ENCODE measurements at places on chromosomes 2 and 18. TPM values are rescaled to one million over a fixed set of nuclear protein-coding genes. Genes with fewer than 3 reads are reported as not detected.

DNA sequence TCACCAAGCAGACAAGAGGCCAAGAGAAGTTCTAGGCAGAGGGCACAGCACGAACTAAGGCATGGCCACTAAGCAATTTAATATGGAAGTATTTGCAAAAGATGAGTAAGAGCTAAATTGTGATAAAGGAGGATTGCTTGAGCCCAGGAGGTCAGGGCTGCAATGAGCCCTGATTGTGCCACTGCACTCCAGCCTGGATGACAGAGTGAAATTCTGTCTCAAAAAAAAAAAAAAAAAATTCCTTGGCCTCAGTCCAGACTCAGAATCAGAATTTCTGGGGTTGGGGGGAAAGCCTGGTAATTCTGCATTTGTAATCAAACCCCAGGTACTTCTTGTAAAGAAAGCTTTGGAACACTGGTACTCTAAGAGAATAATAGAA lies 46.8 kb upstream of the RTN4 start:
- H3K4me3 ChIP-seq = no peak overlapping the region
- no peak for DNase-seq
- peaks cover 20% of the 10 kb centered on the region for H3K4me1 ChIP-seq
- no peaks in the 10 kb centered on the region for H3K27me3 ChIP-seq
- no peaks in the 10 kb centered on the region for H3K36me3 ChIP-seq
- H3K27ac ChIP-seq = no peak overlapping the region

DNA sequence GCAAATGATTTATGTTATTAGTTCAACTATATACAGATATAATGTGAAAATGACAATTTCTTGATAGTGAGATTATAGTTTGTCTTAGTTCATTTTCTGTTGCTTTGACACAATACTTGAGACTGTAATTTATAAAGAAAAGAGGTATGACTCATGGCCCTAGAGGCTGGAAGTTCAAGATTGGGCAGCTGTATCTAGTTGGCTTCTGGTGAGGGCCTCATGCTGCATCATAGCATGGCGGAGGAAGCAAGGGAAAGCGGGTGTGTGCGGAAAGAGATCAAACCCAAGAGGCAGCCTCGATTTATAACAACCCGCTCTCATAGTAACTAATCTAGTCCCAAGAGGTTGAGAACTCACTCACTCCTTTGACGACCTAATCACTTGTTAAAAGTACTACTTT lies 11.4 kb downstream of the PLEKHA3 start:
- H3K27me3 ChIP-seq = no peaks in the 10 kb centered on the region
- no peak overlapping the region for H3K4me3 ChIP-seq
- no peak overlapping the region for H3K27ac ChIP-seq
- no peak for DNase-seq

DNA sequence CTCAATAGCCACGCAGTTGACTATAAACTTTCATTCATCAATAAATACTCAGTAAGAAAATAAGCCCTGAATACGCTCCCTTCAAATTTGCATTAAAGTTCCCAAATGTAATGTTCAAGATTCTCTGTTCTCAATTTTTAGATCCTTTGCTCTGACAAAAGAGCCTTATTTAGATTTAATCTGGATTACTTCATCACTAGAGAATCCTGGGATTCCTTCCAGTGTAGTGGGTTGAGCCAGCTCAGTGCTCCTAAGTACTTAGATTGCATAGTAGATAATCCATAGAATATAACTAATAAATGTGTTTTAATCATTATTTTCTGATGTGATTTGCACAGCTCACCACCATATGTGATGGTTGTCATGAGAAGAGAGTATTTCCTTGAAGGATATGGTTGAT lies 1286.2 kb downstream of the SUCLG1 start:
- H3K4me3 ChIP-seq = no peak overlapping the region
- no peak for DNase-seq
- no peaks in the 10 kb centered on the region for H3K4me1 ChIP-seq

DNA sequence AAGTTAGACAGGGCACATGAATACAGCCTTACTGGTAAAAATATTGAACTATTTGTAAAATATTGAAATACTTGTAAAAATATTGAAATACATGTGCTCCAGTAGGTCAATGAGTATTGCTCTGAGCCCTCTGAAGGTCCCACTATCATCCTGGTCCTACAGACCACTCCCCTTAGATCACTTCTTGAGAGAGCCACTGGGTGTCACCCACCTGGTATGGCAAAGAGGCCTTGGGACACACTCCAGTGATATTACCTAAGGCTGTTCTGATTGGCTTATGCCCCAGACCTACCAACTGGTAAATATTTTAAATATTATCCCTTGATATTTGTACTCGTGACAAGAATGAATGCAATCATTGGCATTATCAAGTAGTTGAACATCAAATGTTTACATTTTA lies 5.0 kb downstream of the THSD7B start:
- H3K4me3 ChIP-seq = no peak overlapping the region
- no peak overlapping the region for H3K27ac ChIP-seq
- no peaks in the 10 kb centered on the region for H3K4me1 ChIP-seq
- H3K27me3 ChIP-seq = peaks cover 26% of the 10 kb centered on the region
- H3K36me3 ChIP-seq = no peaks in the 10 kb centered on the region
- no peak for DNase-seq

DNA sequence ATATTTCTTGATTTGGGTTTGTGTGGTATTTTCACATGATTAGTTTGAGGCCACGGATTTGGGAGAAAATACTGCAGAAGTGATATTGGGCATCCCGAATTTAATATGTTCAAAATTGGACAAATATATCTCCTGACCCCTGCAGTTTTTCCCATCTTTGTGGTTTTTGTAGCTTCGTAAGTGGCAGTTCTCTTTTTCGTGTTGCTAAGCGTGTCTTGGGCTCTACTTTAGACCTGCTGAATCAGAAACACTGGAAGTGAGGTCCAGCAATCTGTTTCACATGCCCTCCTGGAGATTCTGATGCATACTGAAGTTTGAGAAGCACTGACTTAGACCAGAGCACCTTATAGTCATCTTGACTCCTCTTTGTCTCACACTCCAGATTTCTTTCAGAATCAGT lies 98.3 kb downstream of the EPB41L5 start:
- DNase-seq = no peak
- H3K27ac ChIP-seq = no peak overlapping the region
- H3K4me3 ChIP-seq = no peak overlapping the region

KCNG2 gene
- total RNA-seq = not detected

NEU2 gene
- total RNA-seq = not detected

GKN2 gene
- total RNA-seq = not detected

GLI2 gene
- 0.75 TPM for total RNA-seq
